MV-4-11 (cell line): ENCODE measurements at places on chromosomes 4 and X.

GRCh38 chr4:55768291-55768690 is 51.3 kb upstream of the EXOC1L start:
- no peak for DNase-seq

DNA sequence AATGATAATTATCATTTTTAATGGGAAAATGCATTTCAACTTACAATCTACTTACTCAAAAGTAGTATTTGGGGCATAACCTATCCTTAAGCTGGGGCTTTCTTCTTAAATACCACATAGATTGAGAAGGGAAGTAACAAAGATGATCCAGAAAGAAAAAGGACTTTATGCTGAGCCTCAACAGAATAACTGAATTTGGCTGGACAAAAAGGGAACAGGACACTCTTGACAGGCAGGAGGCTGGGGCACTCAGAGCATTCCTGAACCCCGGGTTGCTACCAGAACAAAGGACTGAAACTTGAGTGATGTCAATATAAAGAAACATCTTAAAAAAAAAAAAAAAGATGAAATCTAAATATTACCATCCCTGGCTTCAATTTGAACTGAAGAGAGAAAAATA is 23.9 kb downstream of the RELL1 start:
- DNase-seq = no peak

GRCh38 chr4:93646233-93646930 is 182.2 kb upstream of the ATOH1 start:
- DNase-seq = peak; percentile 22

DNA sequence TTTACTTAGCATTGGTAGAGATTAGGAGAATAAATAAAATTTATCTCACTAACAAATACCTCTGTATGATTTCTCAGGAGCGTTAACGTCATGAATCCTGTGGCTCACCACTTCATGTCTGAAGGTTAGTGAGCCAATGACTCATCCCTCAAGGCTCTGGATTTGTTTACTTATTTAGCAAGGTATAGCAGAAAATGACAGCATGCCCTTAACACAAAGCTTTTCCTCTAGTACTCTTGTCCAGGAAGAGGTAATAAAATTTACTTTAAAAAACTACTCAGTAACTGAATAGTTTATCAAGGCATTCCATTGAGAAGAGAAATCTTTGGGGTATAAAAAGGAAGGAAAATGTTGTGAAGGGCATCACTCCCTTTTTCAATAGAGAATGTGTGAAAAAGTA is 823.8 kb downstream of the CCSER1 start:
- DNase-seq = no peak

DNA sequence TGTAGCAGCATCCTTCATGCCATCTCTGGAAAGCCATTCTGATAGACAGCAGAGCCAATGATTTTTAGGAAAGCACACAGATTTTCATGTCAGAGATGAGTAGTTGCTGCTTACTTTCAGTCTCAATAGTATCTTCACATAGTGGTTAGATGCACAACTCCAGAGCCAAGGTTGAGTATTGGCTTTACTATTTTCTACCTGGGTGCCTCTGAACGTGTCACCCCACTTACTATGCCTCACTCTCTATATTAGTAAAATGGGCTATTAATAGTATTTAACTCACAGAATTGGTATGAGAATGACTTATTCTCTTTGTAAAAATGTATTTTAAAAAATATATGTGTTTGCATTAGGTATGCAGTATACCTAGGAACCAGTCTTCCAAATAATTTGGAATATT is 108.8 kb upstream of the STIM2 start:
- no peak for DNase-seq

DNA sequence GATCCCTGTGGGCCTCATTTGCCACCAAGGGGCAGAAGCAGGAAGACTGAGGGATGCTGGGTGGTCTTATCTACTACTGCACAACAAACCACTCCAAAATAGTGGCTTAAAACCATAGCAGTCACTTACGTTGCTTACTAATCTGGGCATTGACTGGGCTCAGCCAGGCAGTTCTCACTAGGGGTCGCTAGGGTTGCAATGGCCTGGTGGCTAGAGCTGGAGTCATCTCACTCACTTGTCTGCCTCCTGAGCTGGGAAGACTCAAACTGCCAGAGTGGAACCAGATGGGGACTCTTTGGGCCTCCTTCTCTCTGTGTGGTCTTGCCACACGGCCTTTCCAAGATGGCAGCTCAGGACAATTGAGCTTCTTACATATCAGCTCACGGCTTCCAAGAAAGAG is 216.3 kb upstream of the BCOR start:
- no peak for DNase-seq

DNA sequence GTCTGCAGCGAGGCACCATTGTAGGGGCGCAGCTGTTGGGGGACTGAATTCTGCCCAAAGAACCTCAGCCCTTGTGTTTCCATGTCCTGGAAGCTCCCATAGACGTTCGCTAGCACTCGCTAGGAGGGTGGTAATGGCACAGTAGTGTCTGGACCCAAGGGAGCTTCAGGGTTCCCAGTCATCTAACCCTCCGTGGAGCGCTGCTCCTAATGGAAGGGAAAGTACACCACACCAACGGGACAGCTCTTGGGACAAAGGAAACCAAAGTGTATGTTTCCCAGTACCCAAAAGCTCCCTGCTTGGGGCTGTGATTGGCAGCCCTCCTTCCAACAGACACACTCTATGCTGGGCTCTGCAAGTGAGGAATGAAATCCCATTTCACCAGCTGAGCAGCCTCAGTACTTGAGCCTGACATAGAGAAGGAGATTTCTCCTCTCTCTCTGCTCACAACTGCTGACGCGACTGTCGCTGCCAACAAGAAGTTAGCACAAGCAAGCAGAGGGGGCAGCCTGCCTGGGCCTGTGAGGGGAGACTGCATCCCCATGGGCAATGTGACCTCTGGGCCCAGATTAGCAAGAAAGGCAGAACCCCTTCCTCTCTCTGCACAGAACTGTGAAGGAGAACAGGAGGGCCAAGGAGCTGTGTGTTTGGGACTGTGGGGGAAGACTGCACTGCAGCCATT is 67.6 kb upstream of the SMARCAD1 start:
- DNase-seq = no peak

DNA sequence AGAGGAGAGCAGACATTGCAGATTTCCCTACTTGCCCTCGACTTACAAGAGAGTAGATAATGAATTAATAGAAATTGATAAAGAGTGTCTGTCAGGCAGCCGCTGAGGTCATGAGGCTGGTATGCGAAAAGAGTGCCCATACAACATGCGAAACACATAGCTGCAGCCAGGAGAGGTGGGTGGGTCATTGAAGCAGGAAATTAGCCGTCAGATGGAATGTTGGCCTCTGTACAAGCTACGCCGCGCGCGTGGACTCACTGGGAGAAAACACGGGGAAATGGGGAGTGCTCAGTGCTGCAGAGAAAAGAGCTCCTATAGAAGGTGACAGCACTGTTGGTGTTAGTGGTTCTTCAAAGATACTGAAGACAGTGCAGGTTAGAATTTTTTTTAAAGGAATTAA is 125.1 kb downstream of the RAPGEF2 start:
- no peak for DNase-seq

GRCh38 chr4:6562931-6563901 is 11.8 kb upstream of the MAN2B2 start:
- no peak for DNase-seq

- no peak for DNase-seq
These were observed 35.6 kb downstream of the COL25A1 start for GRCh38 chr4:109266891-109267290.

- DNase-seq = peak; percentile 47
These were observed 11.2 kb downstream of the CDKN2AIP start for GRCh38 chr4:183455431-183456195.

- DNase-seq = no peak
These were observed 311.3 kb downstream of the GRID2 start for GRCh38 chr4:92615049-92615448.

GRCh38 chr4:48571471-48571870 is 81.4 kb downstream of the ZAR1 start:
- DNase-seq = no peak

GRCh38 chr4:66805582-66805981 is 739.7 kb downstream of the CENPC start:
- DNase-seq = no peak

GRCh38 chr4:121771869-121772268 is 6.9 kb upstream of the SMIM43 start:
- DNase-seq = no peak

DNA sequence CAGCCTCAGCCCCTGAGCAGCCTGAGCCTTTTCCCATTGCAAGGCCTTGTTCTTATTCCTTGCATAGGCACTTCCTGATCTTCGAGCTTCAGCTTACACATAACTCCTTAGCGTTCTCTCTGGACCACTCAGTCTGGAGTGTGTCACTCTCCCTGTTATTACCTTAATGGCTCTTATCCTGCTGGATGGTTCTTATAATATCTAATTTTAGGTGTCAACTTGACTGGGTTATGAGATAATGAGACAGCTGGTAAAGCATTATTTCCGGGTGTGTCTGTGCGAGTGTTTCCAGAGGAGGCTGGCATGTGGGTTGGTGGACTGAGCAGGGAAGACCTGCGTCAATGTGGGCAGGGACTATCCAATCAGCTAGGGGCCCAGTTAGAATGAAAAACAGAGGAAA is 75.7 kb downstream of the HAUS3 start:
- no peak for DNase-seq

- DNase-seq = no peak
These were observed 1.3 kb downstream of the PTPN13 start for GRCh38 chr4:86595426-86595805.

DNA sequence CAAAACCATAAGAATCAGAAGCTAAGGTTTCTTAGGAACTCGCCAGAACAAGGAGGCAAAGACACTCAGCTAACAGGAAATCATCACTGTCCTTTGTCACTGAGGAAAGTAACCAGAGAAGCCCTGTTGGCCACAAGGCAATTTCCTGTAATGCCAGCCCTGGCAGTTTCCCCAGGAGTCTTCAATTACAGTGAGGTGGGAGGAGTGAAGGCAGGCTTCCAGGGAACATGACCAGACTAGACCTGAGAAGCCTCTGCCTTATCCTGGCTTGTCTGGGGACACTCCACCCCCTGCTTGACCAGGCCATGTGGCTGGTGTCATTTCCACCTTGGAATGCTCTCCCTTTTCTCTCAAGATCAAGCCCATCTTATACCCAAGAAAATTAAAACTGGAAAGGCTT is 125.3 kb downstream of the COL4A6 start:
- DNase-seq = no peak

DNA sequence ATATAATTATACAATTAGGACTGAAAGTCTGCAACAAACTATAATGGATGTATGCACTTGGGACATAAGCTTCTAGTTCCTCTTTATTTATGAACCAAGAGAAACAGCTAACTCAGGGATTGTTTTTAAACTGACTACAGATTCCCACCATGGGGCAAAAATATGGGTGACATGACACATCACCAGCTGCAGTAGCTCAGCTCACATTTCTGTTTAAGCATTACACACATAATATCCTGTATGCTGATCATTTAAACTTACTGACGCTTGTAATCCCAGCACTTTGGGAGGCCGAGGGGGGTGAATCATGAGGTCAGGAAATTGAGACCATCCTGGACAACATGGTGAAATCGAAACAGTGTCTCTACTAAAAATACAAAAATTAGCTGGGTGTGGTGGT is 11.5 kb downstream of the FGB start:
- no peak for DNase-seq

GRCh38 chr4:155705664-155706063 is 39.0 kb downstream of the GUCY1A1 start:
- no peak for DNase-seq

DNA sequence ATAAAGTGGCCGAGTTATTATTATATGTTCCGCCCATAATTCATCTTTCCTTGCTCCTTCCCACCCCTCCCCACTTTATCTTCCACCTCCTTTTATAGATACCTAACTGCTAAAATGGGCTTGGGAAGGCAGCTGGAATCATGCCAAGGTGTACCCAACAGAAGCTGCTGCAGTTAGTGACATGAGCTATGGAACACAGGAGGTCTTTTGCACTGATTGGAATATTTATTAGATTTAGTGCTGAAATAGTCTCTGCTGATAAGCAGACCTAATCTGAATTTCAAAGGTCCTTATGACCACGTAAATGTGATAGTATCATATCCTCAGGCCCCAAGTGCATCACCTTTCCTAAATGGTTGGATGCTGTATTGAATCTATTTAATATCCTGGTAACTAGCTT is 64.9 kb downstream of the HMGB2 start:
- DNase-seq = no peak

- no peak for DNase-seq
These were observed 33.5 kb upstream of the ASMTL start for GRCh38 chrX:1486177-1486576.

DNA sequence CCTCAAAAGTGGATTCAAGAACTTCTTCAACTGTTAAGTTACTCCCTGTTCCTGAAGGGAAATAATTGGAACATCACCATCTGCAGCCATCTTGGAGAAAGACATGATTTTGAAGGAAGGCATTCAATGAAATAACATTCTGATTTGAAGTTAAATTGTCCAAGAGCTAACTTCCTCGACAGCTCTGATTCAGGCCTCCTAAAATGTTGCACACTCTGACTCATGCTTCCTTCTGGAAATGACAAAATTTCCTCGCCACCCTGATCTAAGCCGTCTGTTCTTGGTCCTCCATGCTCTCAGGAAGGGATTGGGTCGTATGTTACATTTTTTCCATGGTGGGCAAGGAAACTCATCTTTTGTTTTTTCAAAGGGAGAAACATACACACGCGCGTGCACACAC is 496.9 kb upstream of the DIPK2B start:
- DNase-seq = no peak
